ENCODE measurements at places on chromosomes 16 and 17. TPM values are rescaled to one million over a fixed set of nuclear protein-coding genes. Genes with fewer than 3 reads are reported as not detected.

DNA sequence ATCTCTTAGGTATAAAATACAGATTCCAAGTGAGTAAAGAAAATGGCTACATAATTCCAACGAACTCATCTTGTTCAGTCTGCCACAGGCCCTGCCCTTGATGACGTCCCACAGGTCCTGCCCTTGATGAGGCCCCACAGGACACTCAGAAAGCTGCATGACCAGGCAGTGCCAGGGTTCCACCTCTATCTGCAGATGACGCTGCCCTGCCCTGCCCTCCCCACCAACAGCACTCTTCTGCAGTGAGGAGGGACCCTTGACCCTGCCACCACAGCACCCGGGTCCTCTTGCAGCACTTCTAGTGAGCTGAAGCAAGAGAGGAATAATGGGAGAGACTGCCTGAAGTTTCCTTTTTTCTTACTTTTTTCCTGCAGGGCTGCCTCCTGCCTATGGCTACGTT lies 118.4 kb downstream of the VPS53 start:
- no peak for DNase-seq
- no peak overlapping the region for H3K27ac ChIP-seq
- no peak overlapping the region for H3K4me3 ChIP-seq
- H3K4me1 ChIP-seq: peaks cover 13% of the 10 kb centered on the region
- H3K36me3 ChIP-seq: peaks cover 21% of the 10 kb centered on the region

DNA sequence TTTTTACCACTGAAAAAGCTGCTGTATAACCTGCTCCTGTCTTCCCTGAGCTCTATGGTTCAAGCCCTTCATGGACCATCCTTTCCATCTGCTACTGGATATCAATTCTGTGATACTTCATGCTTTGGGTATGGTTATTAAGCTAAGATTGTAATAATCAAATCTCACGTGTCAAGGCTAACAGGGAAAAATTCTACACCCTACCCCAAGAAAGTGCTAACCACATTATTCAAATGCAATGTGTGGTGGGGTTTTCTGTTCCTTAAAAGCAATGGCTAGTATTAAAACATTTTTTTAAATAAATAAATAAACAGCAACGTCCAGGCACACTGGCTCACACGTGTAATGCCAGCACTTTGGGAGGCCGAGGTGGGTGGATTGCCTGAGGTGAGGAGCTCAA lies 65.9 kb downstream of the SPAG9 start:
- no peaks in the 10 kb centered on the region for H3K36me3 ChIP-seq
- DNase-seq: no peak
- H3K4me3 ChIP-seq: no peak overlapping the region
- H3K27ac ChIP-seq: no peak overlapping the region
- H3K27me3 ChIP-seq: no peaks in the 10 kb centered on the region
- peaks cover 28% of the 10 kb centered on the region for H3K4me1 ChIP-seq

DNA sequence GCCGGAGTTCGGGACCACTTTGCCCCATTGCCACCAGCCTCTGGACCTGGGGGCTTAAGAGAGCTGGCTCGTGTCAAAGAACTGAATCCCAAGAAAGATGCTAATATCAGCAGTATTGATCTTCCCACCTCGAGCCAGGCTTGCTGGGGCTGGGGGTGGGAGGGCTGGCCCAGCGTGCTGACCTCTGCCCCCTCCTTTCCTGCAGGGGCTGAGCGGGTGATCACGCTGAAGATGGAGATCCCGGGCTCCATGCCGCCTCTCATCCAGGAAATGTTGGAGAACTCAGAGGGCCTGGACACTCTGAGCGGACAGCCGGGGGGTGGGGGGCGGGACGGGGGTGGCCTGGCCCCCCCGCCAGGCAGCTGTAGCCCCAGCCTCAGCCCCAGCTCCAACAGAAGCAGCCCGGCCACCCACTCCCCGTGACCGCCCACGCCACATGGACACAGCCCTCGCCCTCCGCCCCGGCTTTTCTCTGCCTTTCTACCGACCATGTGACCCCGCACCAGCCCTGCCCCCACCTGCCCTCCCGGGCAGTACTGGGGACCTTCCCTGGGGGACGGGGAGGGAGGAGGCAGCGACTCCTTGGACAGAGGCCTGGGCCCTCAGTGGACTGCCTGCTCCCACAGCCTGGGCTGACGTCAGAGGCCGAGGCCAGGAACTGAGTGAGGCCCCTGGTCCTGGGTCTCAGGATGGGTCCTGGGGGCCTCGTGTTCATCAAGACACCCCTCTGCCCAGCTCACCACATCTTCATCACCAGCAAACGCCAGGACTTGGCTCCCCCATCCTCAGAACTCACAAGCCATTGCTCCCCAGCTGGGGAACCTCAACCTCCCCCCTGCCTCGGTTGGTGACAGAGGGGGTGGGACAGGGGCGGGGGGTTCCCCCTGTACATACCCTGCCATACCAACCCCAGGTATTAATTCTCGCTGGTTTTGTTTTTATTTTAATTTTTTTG lies 8.5 kb downstream of the GJD3 start:
- H3K36me3 ChIP-seq: peaks cover 9% of the 10 kb centered on the region
- H3K4me1 ChIP-seq: peaks cover 37% of the 10 kb centered on the region
- DNase-seq: no peak

- no peak overlapping the region for H3K27ac ChIP-seq
- no peaks in the 10 kb centered on the region for H3K36me3 ChIP-seq
- no peak for DNase-seq
- H3K4me1 ChIP-seq: peaks cover 5% of the 10 kb centered on the region
These were observed 12.2 kb downstream of the TSPOAP1 start for GRCh38 chr17:58316260-58316960.

- H3K4me3 ChIP-seq: no peak overlapping the region
- no peak overlapping the region for H3K27ac ChIP-seq
- DNase-seq: no peak
- H3K27me3 ChIP-seq: peaks cover 7% of the 10 kb centered on the region
These were observed 219.9 kb downstream of the CHD9NB start for GRCh38 chr16:52832771-52833170.

The BCAR1 gene
- 67.2 TPM for total RNA-seq

The EFNB3 gene
- 11.4 TPM for total RNA-seq

The TEX14 gene
- total RNA-seq: 0.17 TPM

The PLEKHH3 gene
- 29.1 TPM for total RNA-seq

The CIBAR2 gene
- 4.9 TPM for total RNA-seq

All from type B pancreatic cell (in vitro differentiated cells).